ENCODE measurements at places on chromosomes 12 and 14.

DNA sequence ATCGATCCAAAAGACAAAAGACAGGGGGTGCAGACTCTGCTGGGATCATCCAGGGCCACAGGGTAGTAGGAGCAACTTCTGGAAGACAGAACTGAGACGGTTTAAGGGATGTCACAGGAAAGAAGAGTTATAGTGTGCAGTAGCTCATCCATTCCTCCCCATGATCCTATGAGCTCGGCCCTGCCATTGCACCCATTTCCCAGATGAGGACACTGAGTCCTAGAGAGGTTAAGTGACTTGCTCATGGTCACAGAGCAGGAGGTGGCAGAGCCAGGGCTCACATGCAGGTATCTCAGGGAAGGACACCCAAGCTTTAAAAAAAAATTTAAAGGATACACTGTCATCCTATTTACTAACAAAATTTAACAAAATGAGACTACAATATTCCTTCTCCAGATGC is 86.1 kb upstream of the FZD10 start:
- DNase-seq, result no peak

DNA sequence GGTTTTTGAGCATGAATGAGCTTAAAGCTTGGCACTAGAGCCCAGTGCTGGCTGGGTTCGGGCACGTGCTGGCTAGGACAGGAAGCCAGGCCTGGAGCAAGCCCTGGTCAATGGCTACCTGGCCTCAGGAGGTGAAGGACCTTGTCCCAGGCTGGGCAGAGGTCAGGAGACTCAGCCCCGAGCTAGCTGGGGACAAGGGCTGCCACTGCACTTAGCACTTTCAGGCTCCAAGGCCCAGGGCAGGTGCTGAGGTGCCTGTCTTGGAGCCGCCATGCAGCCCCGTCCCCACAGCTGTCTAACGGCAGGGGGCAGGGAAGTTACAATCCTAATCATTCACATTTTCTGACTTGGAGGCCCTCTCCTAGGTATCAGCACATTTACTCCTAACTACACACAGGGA is 4.3 kb upstream of the AQP6 start:
- no peak for DNase-seq

- DNase-seq, result no peak
These were observed 240.2 kb upstream of the CLEC14A start for GRCh38 chr14:38496092-38496491.

DNA sequence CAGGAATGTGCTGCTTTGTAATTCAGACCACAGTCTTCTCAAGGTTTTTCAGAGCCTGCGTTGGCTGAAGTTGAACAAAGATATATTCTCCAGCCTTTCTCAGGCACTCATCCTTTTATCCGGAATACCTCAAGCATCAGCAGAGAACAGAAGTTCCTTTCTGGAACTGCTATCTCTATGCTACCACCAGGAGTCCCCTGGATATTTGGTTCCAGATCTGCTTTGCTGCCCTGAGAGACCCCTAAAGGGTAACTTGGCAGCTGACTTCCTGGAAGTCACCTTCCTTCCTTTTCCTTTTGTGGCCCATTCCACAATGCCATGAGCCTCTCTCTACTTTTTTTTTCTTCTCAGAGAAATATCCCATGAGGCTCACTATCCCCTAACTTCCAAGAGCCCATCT is 188.2 kb downstream of the PLCZ1 start:
- DNase-seq, result no peak

GRCh38 chr14:62143245-62143644 is 381.0 kb downstream of the SNAPC1 start:
- DNase-seq, result no peak

DNA sequence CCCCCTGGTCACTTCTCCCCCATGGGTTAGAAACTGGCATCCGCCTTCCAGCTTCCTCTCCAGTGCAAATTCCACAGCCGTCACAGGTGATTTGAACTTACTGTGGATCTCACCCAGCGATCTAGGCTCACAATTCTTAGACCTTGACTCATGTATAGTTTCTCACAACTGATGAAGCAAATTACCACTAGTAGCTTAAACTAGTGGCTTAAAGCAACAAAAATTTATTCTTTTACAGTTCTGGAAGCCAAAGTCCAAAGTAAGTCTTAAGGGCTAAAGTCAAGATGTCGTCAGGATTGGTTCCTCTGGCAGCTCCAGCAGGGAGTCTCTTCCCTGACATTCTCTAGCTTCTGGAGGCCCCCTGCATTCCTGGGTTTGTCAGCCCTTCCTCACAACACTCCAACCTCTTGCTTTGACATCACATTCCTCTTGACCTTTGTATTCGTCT is 117.4 kb downstream of the KTN1 start:
- no peak for DNase-seq

- no peak for DNase-seq
These were observed 75.5 kb upstream of the CPM start for GRCh38 chr12:69008520-69008919.

- DNase-seq, result no peak
These were observed 142.5 kb upstream of the LMNTD1 start for GRCh38 chr12:25695574-25695973.

- peak; percentile 80 for DNase-seq
These were observed 636 bp downstream of the DUSP6 start for GRCh38 chr12:89351489-89352241.

- no peak for DNase-seq
These were observed 157.7 kb upstream of the AVPR1A start for GRCh38 chr12:63308671-63309070.

DNA sequence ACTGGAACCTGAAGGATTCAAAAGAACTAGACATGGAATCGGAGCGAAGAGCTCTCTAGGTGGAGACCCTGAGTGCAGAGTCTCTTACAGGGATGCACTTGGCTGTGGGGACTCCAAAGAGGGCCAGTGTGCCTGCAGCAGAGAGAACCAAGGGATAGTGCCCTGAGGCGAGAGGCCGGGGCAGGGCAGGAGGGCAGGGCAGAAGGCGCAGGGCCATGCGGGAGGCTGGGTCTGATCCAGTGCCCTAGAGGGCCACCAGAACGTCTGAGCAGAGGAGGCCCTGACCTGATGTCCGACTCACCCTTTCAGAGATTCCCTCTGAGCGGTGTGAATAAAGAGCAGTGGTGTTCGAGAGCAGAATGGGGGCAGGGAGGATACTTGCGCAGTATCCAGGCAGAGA is 205.4 kb upstream of the FKBP4 start:
- no peak for DNase-seq

- DNase-seq, result no peak
These were observed 414.7 kb downstream of the RAD51B start for GRCh38 chr14:68234101-68234905.

DNA sequence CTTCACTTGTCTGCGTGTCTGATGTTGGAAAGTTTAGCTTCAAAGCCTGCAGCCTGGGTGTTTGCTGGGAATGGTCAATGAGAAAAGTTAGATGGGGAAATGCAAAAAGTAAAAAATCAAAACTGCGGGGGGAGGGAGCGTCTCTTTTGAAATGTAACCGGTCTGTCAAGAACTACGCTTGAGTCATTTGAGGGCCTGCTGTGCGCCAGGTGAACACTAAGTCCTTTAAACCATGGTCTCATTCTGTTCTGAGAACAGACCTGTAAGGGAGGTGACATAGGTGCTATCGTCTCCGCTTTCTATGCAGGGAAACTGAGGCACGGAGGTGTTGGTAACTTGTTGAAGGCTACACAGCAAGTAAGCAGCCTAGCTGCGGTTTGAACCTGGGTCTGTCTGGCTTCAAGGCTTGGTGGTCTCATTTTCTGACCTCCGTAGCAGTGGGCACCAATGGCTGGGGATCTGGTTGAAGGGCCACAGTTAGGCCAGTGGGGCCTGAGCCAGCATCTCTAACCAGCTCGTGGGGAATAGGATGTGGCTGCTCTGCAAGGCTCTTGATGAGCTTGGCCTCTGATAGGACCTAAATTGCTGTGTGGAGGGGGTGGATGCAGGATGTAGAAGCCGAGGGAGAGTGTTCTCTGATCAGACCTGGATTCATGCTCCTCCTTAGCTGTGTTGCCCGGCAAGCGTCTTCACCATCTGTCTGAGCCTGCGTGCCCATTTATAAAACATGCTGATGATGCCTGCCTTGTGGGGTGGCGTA is 41.5 kb downstream of the KCTD10 start:
- no peak for DNase-seq

GRCh38 chr14:69489495-69489894 is 5.0 kb downstream of the PLEKHD1 start:
- DNase-seq, result no peak

GRCh38 chr12:65935906-65936901 is 111.9 kb downstream of the HMGA2 start:
- DNase-seq, result no peak

DNA sequence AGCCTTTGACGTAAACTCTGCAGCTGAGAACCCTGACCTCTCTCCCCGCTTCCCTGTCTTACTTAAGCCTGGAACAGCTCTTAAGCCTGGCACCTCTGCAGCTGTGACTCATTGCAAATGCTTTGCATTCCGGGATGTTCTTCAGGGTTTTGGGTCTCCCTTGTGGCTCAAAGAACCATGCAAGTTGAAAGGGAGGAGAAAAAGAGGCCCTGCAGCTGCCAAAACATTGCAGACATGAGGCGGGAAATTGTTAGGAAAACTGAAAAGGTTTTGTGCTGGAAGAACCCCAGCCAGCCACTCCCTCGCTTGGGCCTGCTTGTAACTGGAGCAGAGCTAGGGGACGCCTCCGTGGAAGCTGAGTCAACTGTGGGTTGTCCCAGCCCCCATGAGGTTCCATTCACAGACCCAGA is 60.2 kb upstream of the FERMT2 start:
- DNase-seq, result peak; percentile 89

GRCh38 chr12:75704664-75705063 is 193.3 kb upstream of the KRR1 start:
- DNase-seq, result no peak

GRCh38 chr12:76674669-76675315 is 89.1 kb upstream of the ZDHHC17 start:
- DNase-seq, result no peak

GRCh38 chr12:27577688-27578087 is 53.7 kb downstream of the PPFIBP1 start:
- no peak for DNase-seq

GRCh38 chr12:76241371-76241770 is 106.8 kb downstream of the BBS10 start:
- no peak for DNase-seq

DNA sequence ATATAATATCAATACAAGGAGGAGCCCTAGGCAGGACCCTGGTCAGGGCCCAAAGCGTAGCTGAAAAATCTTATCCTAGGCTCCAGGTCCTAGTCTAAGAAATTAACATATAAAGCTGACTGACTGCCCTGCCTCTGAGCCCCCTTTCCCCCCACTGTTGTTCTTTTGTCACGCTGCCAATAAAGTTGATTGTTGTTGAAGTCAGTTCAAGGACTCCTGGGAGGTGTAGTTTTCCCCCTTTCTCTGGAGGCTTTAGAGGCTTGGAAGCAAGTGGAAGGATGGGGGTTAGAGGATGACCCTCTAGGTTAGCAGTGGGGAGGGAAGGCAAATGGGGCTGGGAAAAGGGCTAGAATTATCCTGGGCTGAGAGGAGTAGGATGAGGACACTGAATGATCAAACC is 3.2 kb downstream of the PPP1R1A start:
- DNase-seq, result no peak

- no peak for DNase-seq
These were observed 8.0 kb downstream of the GALNT4 start for GRCh38 chr12:89516633-89517032.

DNA sequence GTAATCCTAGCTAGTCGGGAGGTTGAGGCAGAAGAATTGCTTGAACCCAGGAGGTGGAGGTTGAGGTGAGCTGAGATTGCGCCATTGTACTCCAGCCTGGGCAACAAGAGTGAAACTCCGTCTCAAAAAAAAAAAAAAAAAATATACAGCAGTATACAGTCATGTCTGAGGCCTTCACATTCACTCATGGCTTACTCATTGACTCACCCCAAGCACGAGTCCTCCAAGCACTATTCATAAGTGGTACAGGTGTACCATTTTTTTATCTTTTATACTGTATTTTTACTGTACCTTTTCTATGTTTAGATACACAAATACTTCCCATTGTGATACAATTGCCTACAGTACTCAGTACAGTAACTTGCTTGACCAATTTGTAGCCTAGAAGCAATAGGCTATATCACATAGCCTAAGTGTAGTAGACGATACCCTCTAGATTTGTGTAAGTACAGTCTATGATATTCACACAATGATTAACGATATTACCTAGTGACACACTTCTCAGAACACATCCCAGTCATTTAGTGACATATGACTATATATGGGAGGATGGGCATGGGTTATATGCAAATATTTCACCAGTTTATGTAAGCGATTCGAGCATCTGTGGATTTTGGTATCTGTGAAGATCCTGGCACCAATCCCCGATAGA is 12.2 kb downstream of the LLPH start:
- DNase-seq, result no peak

GRCh38 chr14:104966261-104966865 is 11.8 kb downstream of the AHNAK2 start:
- DNase-seq, result peak; percentile 32

- DNase-seq, result peak; percentile 55
These were observed 23.4 kb downstream of the PLEKHG3 start for GRCh38 chr14:64727551-64728071.

GRCh38 chr14:99596772-99597171 is 7.2 kb downstream of the CCDC85C start:
- no peak for DNase-seq

GRCh38 chr14:105864116-105864515 is 337.7 kb downstream of the TMEM121 start:
- DNase-seq, result no peak

GRCh38 chr12:95815632-95816212 is 25.2 kb upstream of the NTN4 start:
- no peak for DNase-seq
